IPS DF 6.9 (cell line): ENCODE measurements at places on chromosomes 2 and 18.

- DNase-seq: no peak
Measured at GRCh38 chr18:5543773-5544389, at the start of gene EPB41L3. Gene EPB41L3, minus strand, starts transcription at chr18:5543997. Its CDS starts 54,814 bp downstream, at chr18:5489183.

DNA sequence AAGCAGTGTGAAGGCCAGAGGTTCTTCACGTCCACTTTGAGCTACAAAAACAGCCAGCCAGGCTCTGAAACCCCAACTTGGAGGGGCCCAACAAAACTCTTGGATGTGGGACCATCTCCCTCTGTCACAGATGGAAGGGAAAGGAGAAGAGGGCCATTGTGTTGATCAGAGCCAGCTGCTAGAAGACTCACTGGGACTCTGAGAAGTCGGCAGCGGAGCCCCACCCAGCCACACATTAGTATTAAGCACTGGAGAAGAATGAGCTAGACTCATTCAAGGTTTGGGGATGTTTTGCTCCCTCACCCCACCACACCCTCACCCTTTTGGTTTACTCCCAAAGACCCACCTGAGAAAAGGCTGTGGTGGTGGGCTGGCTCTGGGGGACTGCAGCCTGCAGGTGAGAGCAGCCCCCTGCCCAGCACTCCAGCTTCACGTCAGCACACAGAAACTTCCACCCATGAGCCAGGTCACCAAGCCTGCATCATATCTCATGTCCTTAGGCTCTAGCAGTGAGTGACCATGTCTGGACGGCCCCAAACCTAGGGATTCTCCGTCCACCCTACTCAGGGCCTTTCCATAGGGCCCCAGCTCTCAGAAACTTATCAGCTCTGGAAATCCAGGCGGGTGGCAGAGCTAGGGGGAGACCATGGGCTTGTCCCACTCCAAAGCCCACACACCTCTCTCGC, 12.6 kb downstream of the TEX51 start:
- DNase-seq: no peak

DNA sequence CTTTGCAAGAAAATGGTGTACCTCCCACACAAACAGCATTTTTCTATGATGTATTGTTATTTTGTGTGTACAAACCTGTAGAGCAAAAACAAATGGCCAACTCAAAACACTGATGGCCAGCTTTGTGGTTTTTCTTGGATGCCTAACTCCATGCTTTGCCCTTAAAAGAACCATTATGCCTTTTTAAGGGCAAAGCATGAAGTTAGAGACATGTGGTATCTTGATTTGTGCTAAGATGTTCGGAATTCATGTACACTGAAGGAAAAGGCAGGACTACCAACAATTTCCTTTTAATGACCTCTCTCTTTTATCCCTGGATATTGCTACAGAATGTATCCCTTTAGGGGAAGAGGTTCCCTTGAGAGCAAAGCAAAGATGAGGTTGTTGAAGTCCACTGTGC, 273.6 kb downstream of the SCG2 start:
- DNase-seq: no peak

DNA sequence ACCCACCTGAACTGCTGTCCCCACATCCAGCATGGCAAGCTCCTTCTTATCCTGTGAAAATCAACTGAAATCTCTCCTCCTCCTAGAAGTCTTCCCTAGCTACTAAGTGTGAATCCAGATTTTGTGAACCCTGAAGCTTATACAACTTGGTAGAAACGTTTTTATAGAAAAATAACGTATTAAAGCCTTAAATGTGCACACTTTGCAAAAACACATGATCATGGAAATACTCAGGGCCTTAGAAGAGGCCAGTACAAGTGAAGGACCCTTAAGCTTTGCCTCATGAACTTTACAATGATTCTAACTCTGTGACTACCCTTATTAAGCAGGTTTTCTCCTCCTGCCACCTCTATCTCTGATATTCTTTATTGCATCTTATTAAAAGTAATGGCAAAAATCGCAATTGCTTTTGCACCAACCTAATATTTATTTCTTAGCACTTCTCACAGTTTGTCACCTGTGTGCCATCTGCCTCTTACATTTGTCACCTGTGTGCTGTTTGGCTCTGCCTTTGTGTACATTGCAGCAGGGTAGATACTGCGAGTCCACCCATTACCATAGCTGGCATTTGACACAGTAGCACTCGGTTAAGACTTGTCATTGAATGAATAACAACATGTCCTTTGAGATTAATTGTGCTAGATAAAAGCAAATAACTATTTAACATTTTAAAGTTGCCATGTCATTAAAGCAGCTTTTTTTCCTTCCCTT, 42.2 kb downstream of the FRZB start:
- DNase-seq: no peak

GRCh38 chr2:88753833-88754584, 62.5 kb downstream of the RPIA start:
- DNase-seq: no peak

DNA sequence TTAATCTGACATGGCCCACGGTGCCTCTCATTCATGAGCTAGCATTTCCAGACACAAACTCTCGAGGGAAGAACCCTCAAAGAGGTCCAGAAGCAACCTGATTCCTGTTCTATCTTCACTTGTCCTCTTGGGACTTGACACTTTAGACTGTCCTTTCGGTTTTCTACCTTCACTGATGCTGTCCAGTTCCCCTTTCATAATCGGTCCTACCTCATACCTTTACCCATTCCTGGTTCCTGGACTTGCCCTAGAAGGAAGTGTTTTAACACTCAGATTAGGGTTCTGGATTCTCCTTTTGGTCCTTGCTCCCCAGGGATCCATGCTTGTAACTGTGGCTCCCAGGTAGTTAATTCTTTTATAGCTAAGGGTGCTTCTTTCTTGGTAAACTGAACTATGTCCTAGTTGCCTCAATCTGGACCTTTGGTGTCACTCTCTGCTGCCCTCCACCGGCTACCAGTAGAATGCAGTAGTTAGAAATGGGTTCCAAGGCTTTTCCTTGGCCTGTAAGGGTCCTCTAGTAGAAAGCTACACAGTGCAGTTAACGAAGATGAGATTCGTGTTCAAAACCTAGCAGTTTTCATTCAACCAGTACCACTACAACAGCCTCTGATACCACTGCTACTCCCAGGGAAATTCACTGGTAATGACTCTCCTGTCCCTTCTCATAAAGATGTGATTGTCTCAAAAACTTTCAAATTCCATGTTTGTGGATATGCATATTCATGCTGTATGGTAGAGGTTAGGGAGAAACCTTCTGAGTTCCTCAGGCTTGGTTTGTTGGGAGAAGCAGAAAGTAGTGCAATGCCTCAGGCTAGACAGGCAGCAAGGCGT, 178.1 kb upstream of the CYP26B1 start:
- peak; percentile 11 for DNase-seq

DNA sequence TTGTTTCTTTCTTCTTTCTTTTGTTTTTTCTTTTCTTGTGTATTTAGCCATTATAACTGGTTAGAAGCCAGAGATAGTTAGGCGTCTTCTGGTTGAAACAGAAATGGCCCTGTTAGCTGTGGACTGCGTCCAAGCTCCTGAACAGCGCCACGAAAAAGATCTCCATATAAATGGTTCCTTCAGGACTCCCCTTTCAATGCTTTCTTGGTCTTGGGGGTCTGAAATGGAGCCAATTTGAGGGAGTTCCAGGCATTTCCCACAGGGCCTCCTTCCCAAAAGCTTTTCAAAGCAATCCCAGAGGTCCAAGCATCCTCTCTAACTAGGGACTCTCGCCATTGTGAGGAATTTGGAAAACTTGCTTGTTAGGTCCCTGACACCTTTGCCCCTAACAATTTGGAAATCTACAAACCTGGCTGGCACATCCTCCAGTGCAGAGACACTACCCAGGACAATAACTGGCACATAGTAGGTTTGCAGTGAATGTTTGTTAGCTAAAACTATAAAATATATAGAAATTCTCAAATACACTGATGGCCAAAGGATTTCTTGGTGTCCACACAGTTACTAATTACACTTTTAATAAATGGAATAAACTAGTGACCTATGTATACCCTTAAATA, 80.1 kb downstream of the MYCN start:
- no peak for DNase-seq

- no peak for DNase-seq
Measured at GRCh38 chr18:55743133-55743532, 155.1 kb upstream of the TCF4 start.

- DNase-seq: no peak
Measured at GRCh38 chr2:136175466-136175865, 57.5 kb upstream of the CXCR4 start.

DNA sequence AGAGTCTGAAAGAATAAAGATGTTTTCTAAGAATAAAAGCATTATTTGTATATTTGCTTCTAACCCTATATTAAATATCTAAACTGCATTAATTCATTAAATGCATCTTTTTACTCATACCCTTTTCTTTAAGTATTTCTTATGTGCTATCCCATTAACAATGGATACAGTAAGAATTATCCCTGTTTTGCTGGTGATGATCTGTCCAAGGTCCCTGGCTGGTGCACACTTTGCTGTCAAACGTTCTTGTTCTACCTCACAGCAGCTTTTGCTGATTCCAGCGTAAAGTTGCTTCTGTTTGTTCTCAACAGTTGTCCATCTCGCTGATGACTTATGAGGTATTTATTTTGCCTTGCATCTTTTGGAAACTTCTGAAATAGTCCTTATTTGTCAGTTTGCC, 504.0 kb downstream of the PLCL1 start:
- no peak for DNase-seq
